Left forelimb (tissue), 1 donor: ENCODE measurements at places on chromosomes 7 and 10.
A peak's percentile ranks its signal among the peaks of the same experiment; 100 is the strongest.

DNA sequence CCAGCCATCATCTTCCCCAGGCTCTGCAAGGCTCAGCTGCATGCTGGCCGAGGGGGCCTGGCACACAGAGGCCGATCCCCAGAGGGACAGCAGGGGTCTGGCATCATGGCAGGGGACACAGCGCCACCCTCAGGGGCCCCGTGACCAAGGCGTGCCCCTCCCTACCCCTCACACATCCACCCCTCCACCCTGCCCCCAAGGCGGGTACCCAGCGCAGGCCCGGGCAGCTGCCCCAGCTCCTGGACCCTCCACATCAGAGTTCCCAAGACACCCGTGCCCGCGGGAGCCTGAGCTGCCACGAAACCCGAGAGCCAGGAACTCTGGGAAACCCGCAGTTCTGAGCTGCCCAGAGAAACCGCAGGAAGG is 46.5 kb upstream of the TNRC18 start:
- no peak for DNase-seq

- no peak for DNase-seq
These were observed 540.4 kb downstream of the CNTNAP2 start for GRCh38 chr7:146656988-146657387.

GRCh38 chr10:48254750-48255512 is 19.6 kb downstream of the FRMPD2 start:
- DNase-seq = no peak

DNA sequence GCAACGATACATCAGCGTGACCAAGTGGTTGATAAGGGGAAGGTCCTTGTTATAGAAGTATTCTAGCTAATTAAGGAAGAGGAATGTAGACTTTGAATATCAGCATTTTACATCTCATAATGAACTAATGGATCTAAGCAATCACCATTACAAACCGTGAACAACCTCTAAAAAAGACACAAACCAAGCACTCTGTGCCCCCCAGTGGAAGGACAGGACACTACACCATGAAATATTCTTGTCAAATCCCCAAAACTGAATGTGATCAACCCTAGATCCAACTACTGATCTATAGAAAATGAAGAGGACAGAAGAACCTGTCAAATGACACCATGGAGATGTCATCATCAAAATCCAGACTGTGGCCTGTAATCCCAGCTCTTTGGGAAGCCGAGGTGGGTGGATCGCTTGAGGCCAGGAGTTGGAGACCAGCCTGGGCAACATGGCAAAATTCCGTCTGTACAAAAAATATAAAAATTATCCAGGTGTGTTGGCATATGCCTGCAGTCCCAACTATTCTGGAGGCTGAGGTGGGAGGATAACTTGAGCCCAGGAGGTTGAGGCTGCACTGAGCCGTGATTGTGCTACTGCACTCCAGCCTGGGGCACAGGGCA is 111.3 kb upstream of the CARD11 start:
- DNase-seq = no peak

- DNase-seq = no peak
These were observed 538.5 kb downstream of the KCNMA1 start for GRCh38 chr10:77099136-77099535.

DNA sequence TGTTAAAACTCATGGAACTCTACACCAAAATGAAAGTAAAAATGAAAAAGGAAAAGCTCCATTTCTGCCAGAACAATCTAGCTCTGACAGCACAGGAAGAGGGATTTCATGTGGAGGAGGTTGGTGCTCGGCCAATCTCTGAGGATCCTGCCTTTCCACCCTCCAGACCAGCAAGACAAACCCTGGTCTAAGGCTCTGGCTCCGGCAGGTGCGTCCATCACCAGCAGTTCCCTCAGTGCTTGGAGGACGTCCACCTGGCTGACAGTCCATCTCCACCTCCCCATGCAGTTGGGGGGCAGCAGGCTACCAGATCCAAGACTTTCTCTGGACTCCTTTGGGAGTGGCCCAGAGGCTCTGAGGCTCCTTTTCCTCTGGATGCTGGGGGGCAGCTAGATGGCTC is 25.0 kb upstream of the LOXL4 start:
- DNase-seq = no peak

DNA sequence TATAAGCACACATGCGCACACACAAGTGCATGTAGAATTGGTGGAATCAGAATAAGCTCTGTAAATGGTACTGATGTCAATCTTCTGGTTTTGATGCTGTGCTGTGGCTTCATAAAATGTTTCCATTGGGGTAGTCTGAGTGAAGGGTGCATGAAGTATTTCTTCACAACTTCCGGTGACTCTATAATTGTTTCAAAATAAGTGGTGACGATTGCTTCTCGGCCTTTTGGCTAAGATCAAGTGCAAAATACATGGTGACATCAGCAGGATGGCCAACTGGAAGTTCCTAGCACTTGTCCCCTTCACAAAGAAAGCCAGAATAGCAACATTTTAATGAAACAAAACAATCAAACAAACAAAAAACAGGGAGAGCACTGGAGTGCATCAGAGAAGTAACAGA is 41.6 kb upstream of the CAMK2B start:
- DNase-seq = no peak

DNA sequence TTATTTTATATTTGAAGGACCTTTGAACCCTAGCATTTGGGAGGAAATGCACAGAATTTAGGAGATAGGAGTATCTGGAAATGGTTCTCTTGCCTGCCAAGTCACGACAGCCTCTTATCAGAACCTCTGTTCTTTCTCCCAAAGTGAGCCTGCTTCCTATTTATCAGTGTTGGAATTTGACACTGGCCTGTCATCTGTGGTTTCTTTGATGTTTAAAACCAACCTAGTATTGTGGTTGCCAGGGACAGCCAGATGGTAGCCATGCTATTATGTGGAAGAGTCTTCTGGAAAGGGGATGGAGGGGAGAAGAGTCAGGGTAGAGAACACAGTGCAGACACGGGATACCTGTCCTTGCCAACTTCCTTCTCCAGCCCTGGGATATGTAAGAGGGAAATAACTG is 21.1 kb downstream of the ZNF282 start:
- no peak for DNase-seq

GRCh38 chr7:101743241-101743994 is 74.0 kb upstream of the CUX1 start:
- DNase-seq = peak; percentile 84

- no peak for DNase-seq
These were observed 98.3 kb upstream of the LRGUK start for GRCh38 chr7:134028853-134029252.

- no peak for DNase-seq
These were observed 35.9 kb upstream of the CACNB2 start for GRCh38 chr10:18104223-18104872.
